ENCODE measurements at places on chromosomes 4 and X.

- DNase-seq, result no peak
Observed at GRCh38 chr4:152278172-152278504, 257.8 kb downstream of the FBXW7 start.

- DNase-seq, result no peak
Observed at GRCh38 chrX:116897526-116897925, 434.8 kb upstream of the CT83 start.

DNA sequence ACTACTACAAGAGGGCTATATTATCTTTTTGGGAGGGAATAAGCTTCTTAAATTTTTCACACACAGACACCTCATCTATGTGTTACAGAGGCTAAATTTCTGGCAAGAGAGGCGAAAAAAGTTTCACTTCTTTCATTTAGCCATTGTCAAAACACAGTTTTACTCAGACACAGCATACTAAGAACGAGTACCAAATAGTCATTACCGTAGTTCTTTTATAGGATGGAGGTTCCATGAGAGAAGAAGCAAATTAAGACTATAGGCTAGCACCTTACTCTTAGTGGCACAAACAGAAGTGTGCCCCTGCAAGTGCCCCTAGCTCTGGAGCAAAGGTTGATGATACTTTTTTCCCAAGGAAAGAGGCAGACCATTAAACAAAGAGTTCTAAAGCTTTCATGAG lies 26.2 kb downstream of the UGT2B7 start:
- no peak for DNase-seq

GRCh38 chr4:167114416-167114971 lies 119.8 kb downstream of the SPOCK3 start:
- DNase-seq, result no peak

- DNase-seq, result no peak
Observed at GRCh38 chr4:80307183-80307735, 28.3 kb upstream of the CFAP299 start.

- no peak for DNase-seq
Observed at GRCh38 chr4:57435300-57435699, 325.1 kb upstream of the IGFBP7 start.

GRCh38 chr4:185359767-185360446 lies 35.8 kb downstream of the LRP2BP start:
- DNase-seq, result no peak

DNA sequence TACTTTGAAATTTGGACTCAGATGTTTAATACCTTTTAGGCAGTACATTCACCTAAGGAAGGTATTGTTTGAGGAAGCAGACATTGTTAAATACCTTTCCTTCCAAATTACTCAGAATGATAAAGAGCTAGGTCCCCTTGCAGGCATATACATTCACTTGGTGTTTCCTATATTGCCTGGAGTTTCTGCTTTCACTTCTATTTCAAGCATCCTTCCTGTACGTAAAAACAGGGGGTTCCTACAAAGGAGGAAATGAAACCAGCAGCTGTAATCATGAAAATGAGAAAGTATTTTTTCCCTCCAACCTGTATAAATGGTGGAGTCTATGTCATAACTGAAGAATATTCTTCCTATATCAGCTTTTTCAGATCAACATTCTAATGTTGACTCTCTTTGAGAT lies 90.4 kb upstream of the RASGEF1B start:
- no peak for DNase-seq

DNA sequence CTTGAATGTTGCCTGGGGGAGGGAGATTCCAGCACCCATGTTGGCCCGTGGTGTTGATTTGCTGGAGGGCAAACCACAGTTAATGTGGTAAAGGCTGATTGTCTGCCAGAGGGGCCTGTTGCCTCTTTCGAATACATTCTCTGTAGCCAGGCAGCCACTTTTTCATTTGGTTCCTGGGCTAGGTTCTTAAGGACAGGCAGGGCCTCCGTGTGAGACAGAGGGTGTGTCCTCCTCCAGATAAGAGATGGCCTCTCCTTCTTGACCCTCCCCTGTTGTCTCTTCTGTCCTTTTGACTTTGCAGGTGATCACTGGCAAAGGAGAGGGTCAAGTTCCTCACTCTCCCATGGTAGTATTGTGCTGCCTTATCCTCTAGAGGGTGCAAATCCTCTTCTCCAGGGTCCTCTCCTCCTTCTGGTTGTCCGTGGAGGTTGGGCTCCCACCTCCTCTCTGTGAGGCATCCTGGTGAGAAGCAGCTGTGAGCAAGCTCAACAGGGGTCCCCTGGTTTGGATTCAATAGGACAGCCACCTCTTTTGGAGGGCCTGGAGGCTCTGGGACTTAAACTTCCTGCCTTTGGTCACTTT lies 44.9 kb downstream of the ZNF182 start:
- no peak for DNase-seq

DNA sequence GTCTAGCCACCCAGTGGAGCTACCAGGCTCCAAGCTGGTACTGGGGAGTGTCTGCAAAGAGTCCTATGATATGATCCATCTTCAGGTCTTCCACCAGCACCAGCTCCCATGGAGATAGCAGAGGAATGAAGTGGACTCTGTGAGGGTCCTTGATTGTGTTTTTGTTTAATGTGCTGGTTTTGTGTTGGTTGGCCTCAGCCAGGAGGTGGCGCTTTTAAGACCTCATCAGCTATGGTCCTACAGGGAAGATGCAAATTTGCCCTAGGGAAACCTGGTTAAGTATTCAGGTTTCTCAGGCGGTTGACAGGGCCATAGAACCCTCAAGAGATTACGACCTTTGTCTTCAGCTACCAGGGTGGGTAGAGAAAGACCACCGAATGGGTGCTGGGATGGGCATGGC lies 1141.1 kb downstream of the STIM2 start:
- no peak for DNase-seq

DNA sequence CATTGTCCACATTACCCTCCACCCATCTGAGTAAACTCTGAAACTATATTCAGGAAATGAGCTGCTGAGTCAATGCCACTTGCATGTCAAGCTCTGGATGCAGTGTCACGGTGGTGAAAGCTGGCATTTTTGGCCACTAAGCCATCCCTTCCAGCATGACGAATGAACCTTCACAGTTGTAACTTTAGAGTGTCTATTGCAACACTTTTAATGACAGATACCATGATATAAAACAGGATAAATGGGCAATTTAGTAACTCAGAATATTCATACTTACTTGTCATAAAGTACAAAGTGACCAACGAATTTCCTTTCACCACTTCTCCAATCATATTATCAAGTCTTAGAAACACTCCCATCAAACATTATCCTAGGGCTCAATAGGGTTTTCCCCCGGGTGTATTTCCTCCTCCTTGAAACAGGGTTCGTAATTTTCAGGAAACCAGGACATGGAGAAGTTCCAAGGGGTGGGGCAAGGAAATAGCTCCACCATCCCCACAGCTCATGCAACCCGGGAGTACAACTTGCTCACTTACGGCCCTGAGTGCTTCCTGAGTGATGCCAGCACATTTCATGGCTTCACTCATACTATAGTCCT lies 73.1 kb downstream of the MTHFD2L start:
- DNase-seq, result peak; percentile 43

DNA sequence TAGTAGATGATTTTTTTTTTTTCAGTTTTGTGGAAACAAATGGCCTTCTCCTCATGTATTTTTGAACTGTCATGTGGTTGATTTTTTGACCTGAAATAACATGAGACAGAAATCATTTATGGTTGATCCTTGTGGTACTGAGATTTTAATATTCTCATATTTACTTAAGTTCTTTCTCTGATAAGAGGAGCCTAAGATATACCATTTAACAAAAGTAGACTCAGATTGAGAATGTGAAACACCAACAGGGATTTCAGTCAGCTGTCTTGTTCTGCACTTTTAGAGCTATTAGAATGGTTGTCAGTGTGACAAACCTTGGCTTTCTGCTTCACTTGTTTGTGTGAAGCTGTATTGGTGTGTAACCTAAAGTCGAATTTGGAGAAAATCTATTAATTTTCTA lies 575.7 kb downstream of the SPOCK3 start:
- DNase-seq, result no peak

GRCh38 chrX:99795495-99795894 lies 614.6 kb downstream of the PCDH19 start:
- no peak for DNase-seq

DNA sequence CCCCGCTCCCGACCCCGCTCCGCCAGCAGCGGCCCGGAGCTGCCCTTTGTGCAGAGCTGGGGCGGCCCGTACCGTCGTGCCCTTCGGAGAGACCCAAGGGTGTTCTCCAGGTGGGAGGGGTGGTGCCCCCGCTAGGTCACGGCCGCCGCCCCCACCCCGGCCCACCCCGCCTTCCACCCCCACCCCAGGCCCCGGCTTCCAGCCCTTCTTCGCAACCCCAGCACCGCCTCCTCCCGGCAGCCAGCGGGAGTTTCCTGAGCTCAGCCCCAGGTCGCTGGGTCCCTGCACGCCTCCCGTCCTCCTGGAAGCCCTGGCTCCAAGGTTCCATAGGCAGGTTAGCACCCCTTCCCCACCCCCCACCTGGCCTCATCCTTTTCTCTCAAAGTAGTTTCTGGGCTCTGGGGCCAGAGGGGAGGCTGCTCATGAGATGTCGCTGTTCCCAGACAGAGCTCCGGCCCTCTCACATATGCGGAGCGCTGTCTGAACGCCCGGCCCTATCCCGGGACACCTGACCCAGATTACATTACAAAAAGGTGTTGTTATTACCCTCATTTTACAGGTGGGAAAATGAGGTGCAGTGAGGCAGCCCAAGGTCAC lies 25.2 kb upstream of the FGFR3 start:
- peak; percentile 87 for DNase-seq

- no peak for DNase-seq
Observed at GRCh38 chr4:143986180-143986579, 33.0 kb downstream of the GYPB start.

GRCh38 chrX:50448565-50448964 lies 22.1 kb downstream of the DGKK start:
- DNase-seq, result peak; percentile 65

- DNase-seq, result no peak
Observed at GRCh38 chr4:79395841-79396240, 12.2 kb downstream of the GK2 start.

- no peak for DNase-seq
Observed at GRCh38 chrX:72621625-72622485, 49.2 kb upstream of the HDAC8 start.

- DNase-seq, result no peak
Observed at GRCh38 chr4:67131224-67131623, 414.1 kb downstream of the CENPC start.

DNA sequence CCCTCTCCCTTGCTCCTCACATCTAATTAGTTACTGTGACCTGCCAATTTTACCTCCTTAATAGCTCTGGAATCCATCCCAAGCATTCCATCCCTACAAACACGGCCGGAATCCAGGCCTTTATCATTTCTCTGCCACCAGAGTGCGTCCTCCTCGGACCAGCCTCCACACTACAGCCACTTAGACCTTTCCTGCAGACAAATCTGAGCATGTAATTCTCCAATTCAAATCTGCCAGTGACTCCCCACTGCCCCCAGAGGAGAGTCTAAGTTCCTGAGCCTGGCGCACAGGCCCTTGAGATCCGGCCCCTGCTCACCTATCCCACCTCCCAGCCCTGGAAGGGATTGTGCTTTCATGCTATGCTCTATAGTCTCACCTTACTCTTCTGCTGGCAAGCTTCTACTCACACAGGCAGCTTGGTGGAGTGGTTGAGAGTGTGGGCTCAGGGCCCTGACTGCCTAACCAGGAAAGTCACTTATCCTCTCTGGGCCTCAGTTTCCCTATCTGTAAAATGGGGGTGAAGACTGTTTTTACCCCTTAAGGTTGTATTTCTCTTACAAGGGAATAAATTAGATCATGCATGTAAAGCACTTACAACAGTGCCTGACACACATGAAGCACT lies 31.2 kb downstream of the PJA1 start:
- peak; percentile 92 for DNase-seq

- no peak for DNase-seq
Observed at GRCh38 chrX:79081895-79082512, 62.5 kb upstream of the GPR174 start.

DNA sequence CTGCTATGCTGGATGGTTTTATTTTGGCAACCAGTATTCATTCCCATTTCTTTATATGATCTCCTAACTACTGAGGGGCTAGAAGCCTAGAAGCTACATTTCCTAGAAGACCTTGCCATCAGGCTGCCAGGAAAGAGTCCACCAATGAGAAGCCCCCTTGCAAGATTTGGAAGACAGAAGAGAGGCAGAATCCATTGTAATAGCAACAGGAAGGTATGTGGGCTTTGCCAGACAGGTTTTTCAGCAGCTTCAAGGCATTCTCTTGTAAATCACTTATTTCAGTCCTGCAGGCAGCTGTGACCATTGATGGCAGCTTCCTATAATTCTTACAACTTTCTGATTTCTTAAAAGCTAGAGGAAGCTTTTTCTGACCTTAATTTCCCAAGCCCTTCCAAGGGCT lies 148.3 kb upstream of the NHS start:
- DNase-seq, result peak; percentile 46

- DNase-seq, result no peak
Observed at GRCh38 chrX:122866532-122866931, 317.5 kb upstream of the GRIA3 start.

- DNase-seq, result no peak
Observed at GRCh38 chr4:7642741-7643458, 208.2 kb upstream of the PSAPL1 start.

GRCh38 chrX:98194036-98194435 lies 1310.3 kb downstream of the RPA4 start:
- DNase-seq, result no peak

DNA sequence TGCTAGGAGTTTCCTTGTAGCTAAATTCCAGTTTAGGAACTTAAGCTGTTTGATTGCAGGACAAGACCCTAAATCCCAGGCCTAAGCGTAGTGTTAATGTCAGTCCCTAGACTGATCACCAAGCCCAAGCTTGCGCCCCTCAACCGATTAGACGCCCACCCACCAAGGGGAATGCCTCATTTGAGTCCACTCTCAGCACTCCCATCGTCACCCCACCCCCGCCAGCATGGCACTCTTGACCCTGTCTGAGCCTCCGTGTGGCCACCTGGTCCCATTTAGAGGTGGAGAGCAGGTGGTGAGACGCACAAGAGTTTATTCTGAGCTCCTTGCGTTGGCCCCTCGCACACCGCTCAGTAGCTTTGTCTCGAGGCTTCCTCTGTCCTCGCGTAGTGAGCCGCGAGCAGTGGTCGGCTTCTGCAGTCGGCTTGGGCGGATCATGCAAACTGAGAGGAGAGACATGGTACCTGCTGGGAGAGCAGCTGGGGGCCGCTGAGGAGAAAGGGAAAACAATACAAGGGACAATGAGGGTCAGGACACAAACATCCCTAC lies 48.5 kb upstream of the ZNF157 start:
- DNase-seq, result no peak

DNA sequence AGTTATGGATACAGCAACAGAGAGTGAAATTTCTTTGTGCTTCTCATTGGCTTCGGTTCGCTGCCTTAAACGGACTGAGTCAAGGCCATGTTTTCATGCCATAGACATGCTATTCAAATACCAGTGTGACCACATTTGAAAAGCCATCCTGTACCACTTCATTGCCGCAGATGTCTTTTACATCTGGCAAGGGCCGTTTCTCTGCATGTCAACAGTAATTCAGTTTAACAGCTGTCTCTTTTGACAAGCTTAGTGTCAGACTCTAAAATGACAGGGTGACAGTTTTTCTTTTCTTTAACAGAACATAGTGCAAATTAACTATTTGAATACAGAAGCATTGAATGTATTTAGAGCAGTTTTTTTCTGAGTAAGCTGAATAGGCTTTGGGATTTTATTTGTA lies 362.2 kb upstream of the POU3F4 start:
- no peak for DNase-seq
